ENCODE measurements at places on chromosomes 3 and 15.

GRCh38 chr3:89533275-89533674 is 425.9 kb downstream of the EPHA3 start:
- no peak for DNase-seq

- DNase-seq = peak; percentile 41
Measured at GRCh38 chr3:50625231-50626182, 8.6 kb downstream of the MAPKAPK3 start.

GRCh38 chr3:48187579-48188265 is 495 bp downstream of the CDC25A start:
- no peak for DNase-seq

- DNase-seq = no peak
Measured at GRCh38 chr15:68154923-68155559, 50.1 kb downstream of the CALML4 start.
